Tibial nerve (tissue), 4 donors: ENCODE measurements at places on chromosomes 4 and X. TPM values are rescaled to one million over a fixed set of nuclear protein-coding genes. Genes with fewer than 3 reads are reported as not detected.

DNA sequence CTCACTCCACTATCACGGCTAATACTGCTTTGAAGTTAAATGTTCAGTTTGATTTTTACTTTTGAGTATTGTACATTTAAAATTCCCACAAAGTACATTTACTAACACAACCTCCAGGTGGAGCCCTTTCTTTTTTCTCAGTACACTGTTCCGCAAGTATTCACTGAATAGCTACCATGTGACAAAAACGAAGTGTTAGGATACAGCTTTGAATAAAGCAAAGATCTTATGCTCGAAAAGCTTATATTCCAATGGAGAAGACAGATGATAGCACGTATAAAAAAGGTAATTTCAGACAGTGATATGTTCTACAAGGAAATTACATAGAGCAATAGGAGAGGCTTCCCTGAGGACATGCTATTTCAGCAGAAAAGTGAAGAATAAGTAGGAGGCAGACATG is 60.7 kb upstream of the ABCG2 start:
- DNase-seq, result no peak

DNA sequence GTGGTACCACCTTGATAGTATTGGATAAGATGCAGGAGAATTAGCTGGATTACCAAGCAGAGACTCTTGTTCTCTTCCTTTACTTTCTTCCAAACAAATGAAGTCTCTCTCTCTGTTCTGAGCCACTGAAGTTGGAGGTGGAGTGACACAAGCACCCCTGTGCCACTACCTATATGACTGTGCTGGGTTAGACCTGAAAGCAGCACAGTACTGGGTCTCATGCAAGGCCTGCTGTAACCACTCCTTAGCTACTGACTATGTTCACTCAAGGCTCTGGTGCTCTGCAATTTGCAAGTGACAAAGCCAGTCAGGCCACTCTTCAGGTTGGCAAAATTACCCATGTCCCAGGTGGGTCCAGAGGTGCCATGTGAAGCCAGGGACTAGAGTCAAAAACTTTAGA is 389.6 kb upstream of the MAOA start:
- no peak for DNase-seq

- DNase-seq, result peak; percentile 26
Measured at GRCh38 chrX:120790118-120790517, 85.5 kb downstream of the CT47B1 start.

MRFAP1 gene
- total RNA-seq, result 176 TPM

DNA sequence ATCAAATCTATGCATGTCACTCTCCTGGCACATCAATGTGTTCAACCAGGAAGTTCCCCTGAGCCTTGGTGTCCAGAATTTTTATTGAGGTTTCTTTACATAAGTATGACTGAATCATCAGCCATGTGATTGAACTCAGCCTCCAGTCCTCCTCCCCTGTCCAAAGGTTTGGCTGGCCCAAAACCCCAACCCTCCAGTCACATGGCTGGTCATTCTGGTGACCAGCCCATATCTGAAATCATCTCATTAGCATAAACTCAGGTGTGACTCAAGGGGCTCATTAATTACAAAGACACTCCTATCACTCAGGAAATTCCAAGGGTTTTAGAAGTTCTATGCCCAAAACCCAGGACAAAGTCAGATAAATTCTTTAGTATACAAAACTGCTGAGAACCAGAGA is 20.6 kb upstream of the SUPT20HL2 start:
- no peak for DNase-seq

DNA sequence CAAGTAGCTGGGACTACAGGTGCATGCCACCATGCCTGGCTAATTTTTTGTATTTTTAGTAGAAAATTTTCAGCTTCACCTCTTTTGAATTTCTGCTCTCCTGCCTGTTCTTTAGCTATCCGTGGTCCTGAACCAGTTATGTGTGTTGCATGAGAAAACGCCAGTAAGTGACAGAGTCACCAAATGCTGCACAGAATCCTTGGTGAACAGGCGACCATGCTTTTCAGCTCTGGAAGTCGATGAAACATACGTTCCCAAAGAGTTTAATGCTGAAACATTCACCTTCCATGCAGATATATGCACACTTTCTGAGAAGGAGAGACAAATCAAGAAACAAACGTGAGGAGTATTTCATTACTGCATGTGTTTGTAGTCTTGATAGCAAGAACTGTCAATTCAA is 13.9 kb downstream of the ALB start:
- no peak for DNase-seq

GRCh38 chr4:99921174-99921573 is 25.2 kb downstream of the DNAJB14 start:
- no peak for DNase-seq

GRCh38 chr4:30769093-30769492 is 48.9 kb downstream of the PCDH7 start:
- no peak for DNase-seq

- DNase-seq, result no peak
Measured at GRCh38 chrX:19866626-19867410, 20.6 kb downstream of the SH3KBP1 start.

DNA sequence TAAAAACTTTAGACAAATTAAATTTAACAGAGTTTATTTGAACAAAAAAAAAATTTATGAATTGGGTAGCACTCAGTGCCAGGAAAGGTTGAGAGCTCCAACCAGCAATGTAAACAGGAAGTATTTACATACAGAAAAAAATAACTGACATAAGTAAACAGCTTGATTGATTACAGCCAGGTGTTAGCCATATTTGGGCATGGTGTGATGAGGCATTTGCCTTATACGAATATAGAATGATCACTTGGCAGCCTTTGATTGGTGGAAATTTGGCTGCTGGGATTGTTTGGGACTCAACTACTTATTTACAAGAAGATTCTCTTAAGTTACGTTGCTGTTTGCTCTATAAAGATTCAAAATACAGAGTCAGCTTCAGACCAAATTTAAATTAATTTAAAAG is 172.0 kb downstream of the ADAM29 start:
- no peak for DNase-seq

DNA sequence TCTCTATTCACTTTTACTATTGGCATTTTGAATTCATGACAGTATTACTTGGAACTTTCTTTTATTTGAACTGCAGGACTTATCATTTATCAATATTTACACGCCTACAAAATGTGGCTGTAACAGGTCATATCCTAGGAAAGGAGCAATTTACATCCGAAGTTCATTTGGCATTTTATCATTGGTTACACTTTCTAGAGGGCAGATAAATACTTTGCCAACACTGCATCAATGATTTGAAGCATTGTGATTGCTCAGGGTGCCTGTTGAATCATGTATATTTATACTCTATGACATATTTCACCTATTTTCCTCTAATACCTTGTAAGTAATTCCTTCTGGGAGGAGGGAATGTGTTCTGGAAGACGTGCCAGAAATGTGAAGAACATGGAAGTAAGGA is 136.7 kb downstream of the MID1IP1 start:
- no peak for DNase-seq

DNA sequence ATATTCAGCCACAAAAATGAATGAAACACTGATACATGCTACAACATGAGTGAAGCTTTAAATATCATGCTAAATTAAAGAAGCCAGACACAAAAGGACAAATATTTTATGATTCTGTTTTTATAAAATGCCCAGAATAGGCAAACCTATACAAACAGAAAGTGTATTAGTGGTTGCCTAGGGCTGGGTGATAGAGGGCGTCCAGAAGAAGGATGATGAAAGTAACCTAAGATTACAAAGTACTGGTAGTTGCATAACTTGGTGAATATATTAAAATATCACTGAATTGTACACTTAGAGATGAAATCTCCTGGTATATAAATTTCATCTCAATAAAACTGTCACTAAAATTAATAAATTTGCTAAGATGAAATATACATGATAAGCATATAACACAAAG is 67.5 kb downstream of the FBXW7 start:
- no peak for DNase-seq

GRCh38 chr4:184097241-184097605 is 120.5 kb downstream of the ENPP6 start:
- peak; percentile 40 for DNase-seq

DNA sequence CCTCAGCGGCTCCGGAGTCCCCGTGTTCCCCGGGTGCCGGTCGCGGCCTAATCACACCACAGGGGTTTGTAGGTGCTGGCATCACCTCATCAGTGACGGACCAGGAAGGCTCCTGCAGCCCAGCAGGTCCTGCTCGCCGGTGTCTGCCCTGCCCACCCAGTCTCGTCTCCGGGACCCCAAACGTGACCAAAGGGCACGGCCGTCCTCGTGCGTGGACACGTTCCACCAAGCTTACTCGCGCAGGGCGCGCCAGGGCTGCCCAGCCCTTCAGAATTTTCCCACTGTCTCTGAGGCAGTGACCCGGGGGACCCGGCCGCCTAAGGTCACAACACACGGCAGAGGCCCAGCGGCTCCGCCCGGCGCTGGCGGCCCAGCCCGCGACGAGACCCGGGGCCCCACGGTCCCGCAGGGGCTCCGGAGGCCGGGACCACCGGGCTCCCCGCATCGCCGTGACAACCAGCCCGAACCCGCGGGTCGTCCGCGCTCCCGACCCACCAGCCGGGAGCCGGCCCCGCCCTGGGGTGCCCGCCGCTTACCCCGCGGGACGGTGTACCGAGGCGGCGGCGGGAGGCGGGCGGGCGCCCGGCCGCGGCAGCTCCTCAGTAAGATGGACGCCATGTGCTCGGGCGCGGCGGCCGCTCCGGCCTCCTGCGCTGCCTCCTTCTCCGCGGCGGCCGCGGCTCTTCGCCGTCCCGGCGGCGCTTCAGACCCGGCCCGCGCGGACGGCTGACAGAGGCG is 454 bp downstream of the LETM1 start:
- DNase-seq, result no peak

- no peak for DNase-seq
Measured at GRCh38 chr4:185865901-185866328, 53.9 kb upstream of the SORBS2 start.

DNA sequence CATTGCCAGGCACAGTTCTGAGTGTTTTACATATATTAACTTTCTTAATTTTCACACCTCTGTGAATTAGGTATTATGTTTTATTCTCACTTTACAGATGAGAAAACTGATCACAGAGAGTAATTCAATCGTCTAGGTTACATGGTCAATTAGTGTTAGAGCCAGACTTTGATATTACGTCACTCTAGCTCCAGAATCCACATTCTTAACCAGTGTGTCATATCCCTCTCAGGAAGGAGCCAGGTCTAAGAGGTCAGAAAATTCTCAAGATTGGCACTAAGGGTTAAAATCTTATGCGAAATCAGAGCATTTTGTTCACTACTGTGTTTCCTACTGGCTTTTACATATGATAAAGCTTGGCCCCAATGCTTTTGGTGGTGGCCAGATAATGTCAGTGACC is 7.4 kb downstream of the DMP1 start:
- DNase-seq, result no peak

DNA sequence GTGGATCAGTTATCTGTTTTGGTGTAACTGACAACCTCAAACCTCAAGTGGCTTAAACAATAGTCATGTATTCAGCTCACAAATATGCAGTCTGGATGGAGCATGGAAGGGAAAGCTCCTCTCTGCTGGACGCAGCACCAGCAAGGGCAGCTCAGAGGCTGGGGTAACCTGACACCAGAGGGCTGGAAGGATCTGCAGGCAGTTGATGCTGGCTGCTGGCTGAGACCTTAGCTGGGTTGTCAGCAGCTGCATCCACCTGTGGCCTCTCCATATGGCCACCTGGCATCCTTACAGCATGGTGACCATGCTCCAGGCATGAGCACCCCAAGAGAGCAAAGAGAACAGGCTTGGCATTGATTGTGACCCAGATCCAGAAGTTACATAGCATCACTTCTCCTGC is 46.7 kb downstream of the ENPP6 start:
- DNase-seq, result no peak

DNA sequence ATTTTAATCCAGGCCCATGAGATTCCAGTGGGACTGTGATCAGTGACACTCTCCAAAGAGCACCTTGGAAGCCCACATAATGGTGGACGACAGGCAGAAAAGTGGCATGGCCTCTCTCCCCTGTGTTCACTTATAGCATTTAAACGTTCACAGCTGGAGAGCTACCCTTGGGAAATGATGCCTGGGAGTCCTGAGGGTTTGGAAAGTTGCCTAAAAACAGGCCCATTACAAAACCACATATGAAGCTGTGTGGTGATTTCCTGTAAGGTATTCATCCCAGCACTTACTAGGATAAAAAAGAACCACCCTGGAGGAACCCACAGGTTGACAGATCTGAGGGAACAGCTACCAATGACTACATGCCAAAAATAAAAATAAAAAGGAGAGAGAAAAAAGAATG is 193.2 kb downstream of the RASL11B start:
- DNase-seq, result no peak

SPATA18 gene
- 6.3 TPM for total RNA-seq

GRCh38 chr4:80711956-80712355 is 318.6 kb upstream of the BMP3 start:
- DNase-seq, result no peak

DNA sequence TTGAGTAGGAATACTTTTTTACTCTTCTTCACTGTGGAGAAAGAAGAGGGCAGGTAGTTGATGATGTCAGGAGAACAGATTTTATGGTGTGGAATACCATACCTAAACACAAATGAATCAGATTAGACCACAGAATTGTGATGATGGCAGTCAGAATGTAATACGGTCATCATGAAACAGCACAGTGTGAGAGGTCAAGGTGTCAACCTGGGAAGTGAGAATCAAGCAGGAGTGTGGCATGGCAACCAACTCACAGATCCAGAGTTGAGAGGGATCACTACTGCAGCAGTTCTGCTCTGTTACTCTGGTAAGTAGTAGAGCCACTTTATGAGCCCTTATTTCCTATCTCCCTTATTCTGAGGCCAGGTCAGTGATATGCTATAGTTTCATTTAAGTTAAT is 27.7 kb downstream of the METTL14 start:
- no peak for DNase-seq

AWAT2 gene
- total RNA-seq, result not detected

L1CAM gene
- total RNA-seq, result 53.7 TPM

DNA sequence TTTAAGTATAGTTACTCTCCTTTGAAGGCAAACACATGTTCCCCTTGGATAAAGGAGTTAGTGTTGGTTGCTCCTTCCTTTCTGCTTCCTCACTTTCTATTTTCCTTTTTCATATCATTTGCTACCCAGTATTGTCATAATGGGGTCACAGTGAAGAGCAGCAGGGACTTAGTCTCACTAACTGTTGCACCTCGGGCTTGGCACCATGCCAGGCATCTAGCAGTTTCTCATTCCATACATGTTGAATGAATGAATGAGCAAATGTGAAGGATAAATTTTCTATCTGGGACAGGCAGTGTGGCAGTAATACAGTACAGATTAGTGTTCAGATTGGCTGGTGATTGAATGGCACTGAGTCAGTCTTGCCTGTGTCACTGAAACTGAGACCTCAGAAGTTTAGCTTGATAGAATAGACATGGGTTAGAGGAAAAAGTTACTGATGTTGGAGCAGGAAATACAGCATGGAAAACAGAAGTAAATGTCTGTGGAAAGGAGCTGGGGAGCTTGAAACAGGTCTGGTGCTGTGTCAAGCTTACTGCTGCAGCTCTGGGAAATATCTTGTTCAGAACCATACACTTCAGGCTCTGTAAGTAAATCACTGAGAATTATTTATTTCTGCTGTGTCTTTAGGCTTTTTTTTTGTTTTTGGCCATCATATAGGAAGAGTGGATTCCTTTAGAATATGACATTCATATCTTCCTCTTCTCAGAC is 55.8 kb upstream of the PITX2 start:
- DNase-seq, result no peak

MUC7 gene
- total RNA-seq, result not detected

- no peak for DNase-seq
Measured at GRCh38 chr4:7978907-7979651, 39.4 kb upstream of the AFAP1 start.
